ENCODE measurements at places on chromosomes 7 and 10.

DNA sequence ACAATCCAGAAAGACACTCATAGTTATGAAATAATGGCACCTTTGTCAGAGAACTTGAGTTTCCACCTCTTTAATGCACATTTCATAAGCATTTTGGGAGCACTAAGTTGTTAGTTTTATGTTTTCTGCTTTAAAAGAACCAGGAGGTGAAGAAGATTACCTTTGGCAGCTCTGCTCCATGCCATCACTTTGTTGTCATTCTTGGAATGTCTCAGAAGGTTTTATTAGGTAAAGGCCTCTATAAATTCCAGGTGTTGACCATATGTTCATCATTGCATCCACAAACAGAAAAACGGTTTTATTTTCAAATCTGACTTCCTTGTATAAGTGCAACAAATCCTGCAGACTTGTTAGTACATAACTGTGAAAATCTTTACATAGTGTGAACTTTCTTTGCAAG is 424.8 kb downstream of the MDFIC start:
- DNase-seq: no peak

DNA sequence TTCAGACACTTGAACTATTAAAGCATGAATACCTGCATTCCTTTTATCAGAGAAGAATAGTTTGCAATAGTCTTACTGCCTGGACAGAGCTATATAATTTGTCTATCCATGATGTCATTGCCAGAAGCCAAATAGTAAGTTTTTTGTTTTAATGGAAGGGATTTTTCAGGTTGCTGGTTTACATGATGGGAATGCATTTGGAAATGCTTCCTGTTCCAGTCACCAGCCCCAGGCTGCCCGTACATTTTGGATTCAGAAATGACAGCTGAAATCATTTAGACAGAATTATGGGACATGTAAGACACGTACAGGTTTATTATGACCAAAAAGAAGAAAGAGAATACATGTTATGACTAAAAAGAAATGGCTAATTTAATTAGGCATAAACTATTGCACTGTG is 293.1 kb downstream of the CDK14 start:
- DNase-seq: no peak

DNA sequence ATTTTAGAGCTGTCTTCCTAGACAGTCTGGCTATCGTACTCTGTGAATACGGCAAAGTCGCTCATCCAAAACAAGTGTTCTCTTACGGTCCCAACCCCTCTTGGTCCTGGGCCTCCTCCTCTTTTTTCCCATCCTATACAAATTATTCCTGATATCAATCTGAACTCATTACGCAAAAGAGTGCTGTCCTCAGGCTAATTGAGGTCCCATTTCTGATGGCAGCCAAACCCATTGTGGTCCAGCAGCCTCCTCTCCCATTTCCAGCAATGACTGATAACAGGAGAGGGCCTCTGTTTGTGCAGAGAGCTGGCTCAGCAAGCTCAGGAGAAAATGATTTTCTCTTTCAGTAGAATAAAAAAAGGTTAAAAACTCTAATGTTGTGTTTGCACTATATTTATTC is 203.4 kb upstream of the GHITM start:
- no peak for DNase-seq

DNA sequence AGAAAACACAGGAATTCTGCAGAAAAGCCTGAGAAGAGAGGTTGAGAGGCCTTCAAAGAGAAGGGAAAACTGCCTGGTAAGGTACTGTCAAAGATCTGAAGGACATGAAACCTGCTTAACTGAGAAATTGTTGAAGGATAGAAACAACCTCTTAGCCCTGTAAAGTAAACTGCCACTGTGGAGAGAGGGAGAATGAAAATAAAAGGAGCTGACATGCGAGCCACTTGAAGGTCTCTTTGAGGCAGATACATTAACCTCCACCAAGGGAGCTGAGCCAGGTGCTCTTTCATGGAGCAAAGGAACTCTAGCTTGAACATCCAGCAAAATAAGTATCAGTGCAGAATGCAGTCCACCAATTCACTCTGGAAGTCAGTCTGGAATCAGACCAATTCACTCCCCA is 108.8 kb upstream of the FEZF1 start:
- no peak for DNase-seq

GRCh38 chr7:30001998-30002397 is 12.4 kb upstream of the SCRN1 start:
- no peak for DNase-seq

DNA sequence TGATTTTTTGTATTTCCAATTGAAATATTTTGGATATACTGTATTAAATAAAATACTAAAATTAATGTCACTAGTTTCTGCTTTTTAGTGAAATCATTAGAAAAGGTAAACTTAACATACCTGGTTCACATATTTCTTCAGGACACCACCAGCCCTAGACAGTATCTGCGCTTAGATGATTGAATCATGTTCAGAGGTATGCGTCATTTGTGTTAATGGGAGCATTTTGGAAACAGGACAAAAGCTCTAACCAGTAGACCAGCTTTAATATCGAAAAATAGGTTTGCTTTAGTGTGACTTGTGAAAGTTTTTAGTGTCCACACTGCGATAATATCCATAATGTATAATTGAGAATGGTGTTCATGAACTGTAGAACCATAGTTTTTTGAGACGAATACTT is 47.1 kb downstream of the DNAJB6 start:
- no peak for DNase-seq
